ENCODE measurements at places on chromosomes 5 and 9.

DNA sequence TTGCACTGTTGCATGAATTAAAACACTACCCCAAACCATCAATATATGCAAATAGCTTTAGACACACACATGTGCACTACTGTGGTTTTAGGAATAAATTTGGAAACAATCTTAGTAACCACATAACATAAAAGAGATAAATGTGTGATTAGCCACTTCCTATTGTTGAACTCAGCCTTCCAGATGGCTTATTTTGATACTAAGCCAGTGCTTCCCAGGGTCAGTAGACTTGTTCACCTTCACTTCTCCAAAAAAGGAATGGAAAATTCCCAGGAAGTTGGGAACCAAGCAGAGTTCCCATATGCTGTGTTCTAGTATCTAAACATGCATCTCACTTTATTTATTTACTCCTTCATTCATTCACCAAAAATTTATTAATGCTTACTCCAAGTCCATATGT lies 47.8 kb downstream of the SVEP1 start:
- DNase-seq, result no peak

DNA sequence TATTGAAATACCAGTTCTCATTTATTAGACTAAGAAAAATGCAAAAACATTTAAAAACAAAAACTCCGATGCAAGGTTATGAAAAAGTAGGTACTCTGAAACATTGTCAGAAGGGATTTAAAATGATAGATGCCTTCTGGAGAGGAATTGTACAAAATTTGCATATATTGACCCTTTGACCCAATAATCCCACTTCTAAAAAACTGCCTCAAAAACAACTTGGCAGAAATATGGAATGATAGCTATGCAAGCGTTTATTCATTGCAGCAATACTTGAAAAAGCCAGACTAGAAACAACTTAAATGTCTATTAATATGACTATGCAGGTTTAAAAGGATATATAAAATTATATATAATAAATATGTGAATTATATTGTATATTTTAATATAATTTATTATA lies 118.4 kb downstream of the PLK2 start:
- DNase-seq, result no peak

GRCh38 chr5:83256091-83256780 lies 178.9 kb downstream of the XRCC4 start:
- DNase-seq, result no peak

GRCh38 chr5:175798626-175799025 lies 72.8 kb upstream of the CPLX2 start:
- DNase-seq, result no peak

DNA sequence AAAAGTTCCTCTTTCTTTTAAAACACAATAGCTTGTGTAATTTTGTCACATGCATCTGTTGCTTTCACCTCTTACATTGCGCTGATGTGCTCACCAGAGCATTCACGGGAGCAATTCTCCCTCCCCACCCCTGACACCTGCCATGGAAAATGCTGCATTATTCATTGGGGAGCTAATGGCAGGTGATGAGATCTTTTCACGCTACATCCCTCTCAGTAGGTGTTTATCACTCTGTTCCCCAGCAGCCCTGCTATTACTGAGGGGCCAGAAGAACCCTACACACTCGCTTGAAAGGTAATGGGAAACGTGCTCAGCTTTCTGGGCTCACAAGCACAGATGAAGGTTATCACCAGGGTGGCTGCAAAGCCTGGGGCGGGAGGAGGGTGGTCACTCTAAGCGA lies 398.0 kb downstream of the PSAT1 start:
- DNase-seq, result no peak
